ENCODE measurements at places on chromosomes 2 and 18. TPM values are rescaled to one million over a fixed set of nuclear protein-coding genes. Genes with fewer than 3 reads are reported as not detected.

Gene STK36
- total RNA-seq: 127 TPM

Gene DUSP2
- 40.6 TPM for total RNA-seq

Gene RAB6D
- total RNA-seq: not detected

Gene CCL20
- 0.36 TPM for total RNA-seq

Gene SKA1
- total RNA-seq: 5.0 TPM

Gene LAMA1
- total RNA-seq: 99.8 TPM

Gene CNGA3
- total RNA-seq: not detected

Gene TUBA3D
- total RNA-seq: not detected

Gene EFR3B
- 15.4 TPM for total RNA-seq

Gene CCDC178
- 3.1 TPM for total RNA-seq

Gene DNAH7
- 0.71 TPM for total RNA-seq

Gene RAMP1
- total RNA-seq: 2.0 TPM

Gene MBP
- 19.1 TPM for total RNA-seq

Gene ZC3H6
- 12.1 TPM for total RNA-seq

Gene RNF144A
- 52.8 TPM for total RNA-seq

Gene SMIM21
- not detected for total RNA-seq

DNA sequence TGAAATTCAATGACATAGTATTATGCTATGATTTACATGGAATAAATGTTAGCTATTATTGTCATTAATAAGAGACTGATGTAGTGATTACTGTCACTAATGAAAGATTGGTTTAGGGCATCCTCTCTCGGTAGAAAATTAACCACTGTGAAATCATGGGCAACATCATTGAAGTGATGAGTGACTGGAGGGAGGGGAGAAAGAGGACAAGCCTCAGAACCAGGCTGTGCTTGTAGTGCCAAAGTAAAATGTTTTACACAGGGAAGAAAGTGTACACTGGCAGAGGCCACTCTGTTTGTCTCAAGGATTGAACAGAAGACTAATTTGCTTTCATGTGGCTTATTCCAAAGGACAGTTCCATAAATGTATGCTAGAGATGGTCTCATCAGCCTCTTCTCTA is 456.2 kb upstream of the TCF4 start:
- no peak for DNase-seq

- peak; percentile 50 for DNase-seq
Observed at GRCh38 chr2:190781604-190782198, 98.9 kb upstream of the GLS start.

DNA sequence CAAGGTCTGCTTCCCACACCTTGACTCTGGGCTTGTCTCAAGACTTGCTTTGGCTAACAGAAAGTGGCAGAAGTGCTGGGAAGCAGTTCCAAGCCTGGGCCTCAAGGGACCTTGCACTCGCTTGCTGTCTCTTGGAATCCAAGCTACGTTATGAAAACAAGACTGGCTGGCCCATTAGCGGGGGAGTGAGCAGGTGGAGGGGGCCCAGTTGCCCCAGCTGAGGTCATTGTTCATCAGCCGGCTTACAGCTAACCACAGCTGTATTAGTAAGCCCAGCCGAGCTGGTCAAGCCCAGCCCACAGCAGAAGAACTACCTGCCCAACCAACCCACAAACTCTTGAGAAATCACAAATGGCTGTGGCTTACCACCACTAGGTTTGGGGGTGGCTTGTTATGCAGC is 63.1 kb downstream of the MARCO start:
- no peak for DNase-seq

- DNase-seq: no peak
Observed at GRCh38 chr2:231614559-231615057, 21.9 kb downstream of the TEX44 start.

DNA sequence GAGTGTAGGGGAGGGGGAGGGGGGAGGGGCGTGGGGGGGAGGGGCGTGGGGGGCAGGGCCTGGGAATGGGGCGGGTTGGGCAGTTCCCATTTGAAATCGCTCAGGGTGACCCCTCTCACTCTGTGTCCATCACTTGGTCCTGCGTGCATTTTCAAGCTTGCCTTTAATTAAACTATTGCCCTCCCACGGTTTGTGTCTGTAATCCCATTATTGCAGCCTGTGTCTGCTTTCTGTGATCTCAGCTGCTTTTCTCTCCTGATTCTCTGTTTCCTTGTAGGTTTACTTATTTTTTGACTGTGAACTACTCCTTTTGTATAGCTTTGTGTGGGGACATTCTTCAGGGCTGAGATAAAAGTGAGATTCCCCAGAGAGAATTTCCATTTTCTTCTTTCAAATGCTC is 1.3 kb downstream of the DCDC2C start:
- DNase-seq: no peak

DNA sequence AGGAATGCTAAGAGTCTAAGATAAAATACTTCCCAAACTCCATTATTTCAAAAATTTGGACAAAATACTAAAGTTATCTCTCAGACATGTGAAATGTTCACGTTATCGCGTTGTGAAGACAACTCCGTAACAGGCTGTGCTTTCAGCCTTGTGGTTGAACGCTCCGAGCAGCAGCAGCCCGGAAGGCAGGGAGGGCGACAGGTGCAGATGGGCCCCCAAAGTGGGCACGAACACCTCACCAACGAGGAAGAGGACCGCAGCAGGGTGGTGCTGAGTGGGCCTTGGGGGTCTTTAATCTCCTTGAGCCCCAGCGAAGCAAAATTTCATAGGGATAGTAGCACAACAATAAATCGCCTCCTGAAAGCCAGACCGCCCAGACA is 1.0 kb upstream of the FAM110C start:
- DNase-seq: no peak

GRCh38 chr18:8051453-8051852 is 484.3 kb downstream of the PTPRM start:
- no peak for DNase-seq

DNA sequence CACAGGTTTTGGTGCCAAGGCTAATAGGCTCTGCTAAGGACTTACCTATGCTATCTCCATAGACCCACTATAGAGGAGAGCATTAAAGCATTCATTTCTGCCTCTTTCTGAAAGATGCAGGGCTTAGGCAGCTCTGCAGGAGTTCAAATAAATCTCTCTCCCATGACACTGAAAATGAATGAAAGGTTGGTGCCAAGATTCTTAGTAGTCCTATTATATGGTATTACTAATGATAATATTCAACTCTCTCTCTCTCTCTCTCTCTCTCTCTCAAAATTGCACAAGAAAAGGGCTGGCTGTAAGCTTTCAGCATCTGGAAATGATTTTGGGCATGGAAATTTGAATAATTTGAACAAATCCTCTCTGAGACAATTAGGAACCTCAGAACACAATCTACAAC is 433.7 kb downstream of the MBD2 start:
- DNase-seq: no peak

GRCh38 chr2:80054346-80054675 is 250.2 kb downstream of the LRRTM1 start:
- no peak for DNase-seq

- no peak for DNase-seq
Observed at GRCh38 chr2:239264492-239264837, 136.4 kb downstream of the HDAC4 start.

- DNase-seq: no peak
Observed at GRCh38 chr2:186274936-186275575, 211.0 kb upstream of the ZC3H15 start.

DNA sequence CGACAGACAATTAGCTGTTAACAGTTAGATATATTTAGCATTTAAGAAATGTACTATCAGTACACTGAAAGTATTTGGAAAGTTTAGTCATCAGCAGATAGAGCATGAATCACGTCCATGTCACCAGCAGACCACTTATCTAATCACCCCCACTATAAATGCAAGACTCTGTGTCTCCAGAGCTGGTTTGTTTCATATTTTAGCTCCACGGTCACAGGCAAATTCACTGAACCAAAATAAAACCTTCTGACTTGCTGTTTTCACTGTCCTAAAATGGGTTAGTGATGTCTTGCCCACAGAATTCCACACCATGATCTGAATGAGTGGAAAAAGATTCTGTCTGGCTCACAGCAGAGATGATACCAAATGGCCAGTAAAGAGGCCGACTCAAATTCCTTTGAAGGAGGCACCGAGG is 64.9 kb downstream of the CDH2 start:
- DNase-seq: no peak

DNA sequence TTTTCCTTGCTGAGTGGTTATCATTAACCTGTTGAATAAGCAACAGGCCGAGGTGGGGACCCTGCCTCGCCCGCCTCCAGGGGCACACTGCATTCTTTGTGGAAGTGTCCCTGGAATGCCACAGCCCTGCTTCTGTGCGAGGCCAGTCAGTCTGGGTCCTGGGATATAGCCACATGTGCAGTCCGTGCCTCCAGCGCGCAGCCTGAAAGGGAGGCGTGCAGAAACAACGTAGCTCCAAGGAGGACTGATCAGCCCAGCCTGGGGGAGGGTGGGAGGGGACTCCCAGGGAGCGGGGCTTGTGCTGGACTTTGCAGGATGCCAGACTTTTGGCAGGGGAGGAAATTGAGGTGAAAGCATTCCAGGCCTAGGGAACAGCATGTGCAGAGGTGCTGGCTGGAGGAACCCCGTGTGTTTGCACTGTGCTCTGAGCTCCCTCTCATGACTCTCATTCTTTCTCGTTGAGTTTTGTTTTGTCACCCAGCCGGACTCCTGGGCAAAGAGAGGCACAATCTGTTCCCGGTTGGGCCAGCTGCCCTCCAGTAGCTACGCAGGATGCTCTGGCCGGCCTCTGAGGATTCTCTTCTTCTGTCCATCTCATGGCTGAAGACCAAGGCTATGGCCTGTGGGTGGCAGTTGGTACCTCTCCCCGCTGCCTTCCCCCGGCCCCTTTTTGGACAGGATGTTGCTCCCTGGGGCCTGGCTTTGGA is 39.7 kb downstream of the HPCAL1 start:
- no peak for DNase-seq

DNA sequence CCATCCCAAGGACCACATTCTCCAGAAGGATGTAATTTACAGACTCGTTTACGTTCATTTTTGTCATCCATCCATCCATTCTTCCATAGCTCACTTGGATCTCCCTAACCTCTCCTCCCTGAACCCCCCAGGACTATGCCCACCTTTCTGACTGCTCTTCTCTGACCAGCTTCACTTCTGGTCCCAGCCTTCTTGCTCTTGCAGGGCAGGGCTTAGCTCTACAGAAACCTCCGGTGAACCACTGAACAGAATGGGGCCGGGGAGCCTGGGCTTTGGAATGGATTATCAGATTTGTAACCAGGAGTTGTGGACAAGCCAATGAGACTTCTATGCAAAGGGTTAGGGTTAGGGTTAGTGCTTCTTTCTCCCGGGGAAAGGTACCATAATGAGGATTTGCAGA is 95.0 kb downstream of the TGFA start:
- no peak for DNase-seq

GRCh38 chr2:8661736-8662135 is 20.1 kb upstream of the ID2 start:
- DNase-seq: no peak

- no peak for DNase-seq
Observed at GRCh38 chr2:12726271-12726670, 9.5 kb downstream of the TRIB2 start.

DNA sequence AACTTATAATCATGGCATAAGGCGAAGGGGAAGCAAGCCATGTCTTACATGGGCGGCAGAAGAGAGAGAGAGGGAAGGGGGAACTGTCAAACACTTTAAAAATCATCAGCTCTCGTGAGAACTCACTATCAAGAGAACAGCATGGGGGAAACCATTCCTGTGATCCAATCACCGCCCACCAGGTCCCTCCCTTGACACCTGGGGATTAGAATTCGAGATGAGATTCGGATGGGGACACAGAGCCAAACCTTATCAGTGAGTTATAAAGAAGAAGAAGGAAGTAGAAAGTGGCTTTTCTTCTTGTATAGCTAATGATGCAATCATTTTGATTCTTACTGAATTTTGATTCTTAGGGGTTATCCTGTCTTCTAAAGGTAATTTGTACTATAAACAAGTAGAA is 51.4 kb downstream of the SMCHD1 start:
- DNase-seq: no peak

GRCh38 chr2:229900012-229900411 is 21.8 kb downstream of the TRIP12 start:
- no peak for DNase-seq

- no peak for DNase-seq
Observed at GRCh38 chr2:109176928-109177327, 47.9 kb downstream of the SH3RF3 start.

DNA sequence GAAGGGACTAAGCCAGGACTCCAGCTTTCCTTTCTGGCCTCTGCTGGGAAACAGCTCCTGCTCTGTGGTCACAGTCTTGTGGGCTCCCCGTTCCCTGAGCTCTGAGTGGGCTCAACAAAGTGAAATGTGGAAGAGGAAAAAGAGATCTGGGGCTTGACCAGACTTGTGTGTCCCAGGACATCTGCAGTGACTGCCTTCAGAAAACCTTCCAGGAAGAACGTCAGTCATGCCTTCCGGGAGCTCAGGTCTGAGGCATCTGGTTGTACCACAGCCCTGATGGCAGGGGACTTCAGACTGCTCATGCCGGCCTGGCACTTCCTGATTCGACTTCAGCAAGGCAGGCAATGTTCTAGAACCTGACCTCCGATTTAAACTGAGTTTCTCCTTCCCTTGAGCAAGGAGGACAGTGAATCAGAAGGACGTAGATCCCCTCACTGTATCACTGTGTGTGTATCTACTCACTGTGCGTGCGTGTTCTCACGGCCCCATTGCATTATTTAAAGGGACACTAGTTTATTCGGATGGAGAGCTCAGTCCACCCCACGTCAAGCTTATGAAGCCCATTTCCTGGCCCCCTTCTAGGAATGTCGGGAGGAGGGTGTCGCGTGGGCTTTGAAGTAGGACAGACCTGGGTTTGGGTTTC is 548 bp upstream of the FBLN7 start:
- no peak for DNase-seq

DNA sequence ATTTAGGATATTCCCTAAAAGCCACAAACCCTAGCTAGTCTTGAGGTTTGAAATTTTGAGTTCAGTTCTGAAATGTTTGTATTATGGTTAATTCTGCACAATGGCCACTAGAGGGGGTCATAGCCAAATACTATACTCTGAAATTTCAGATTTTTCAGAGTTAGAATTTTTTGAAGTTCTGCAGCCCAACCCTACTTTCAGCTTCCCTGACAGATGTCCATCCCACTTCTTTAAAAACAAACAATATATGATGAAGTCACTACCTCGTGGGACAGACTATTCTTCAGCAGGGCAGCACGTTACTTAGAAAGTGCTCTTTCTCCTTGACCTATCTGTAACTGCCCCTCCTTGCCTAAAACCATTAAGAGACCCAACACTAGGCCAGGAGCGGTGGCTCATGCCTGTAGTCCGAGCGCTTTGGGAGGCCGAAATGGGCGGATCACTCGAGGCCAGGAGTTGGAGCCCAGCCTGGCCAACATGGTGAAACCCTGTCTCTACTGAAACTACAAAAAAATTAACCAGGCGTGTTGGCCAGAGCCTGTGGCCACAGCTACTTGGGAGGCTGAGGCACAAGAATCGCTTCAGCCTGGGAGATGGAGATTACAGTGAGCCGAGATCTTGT is 48.2 kb upstream of the PAPOLG start:
- no peak for DNase-seq

GRCh38 chr18:10414293-10414842 is 40.1 kb upstream of the APCDD1 start:
- DNase-seq: no peak

Measured in mesothelial cell of epicardium (in vitro differentiated cells).